ENCODE measurements at places on chromosomes 6 and 20.

GRCh38 chr6:26021350-26022131 lies 58.9 kb downstream of the TRIM38 start:
- DNase-seq, result peak; percentile 84

- no peak for DNase-seq
Observed at GRCh38 chr6:152557502-152557901, 79.7 kb downstream of the SYNE1 start.

GRCh38 chr6:138914701-138915100 lies 73.4 kb downstream of the REPS1 start:
- no peak for DNase-seq

- DNase-seq, result no peak
Observed at GRCh38 chr6:1840491-1841121, 230.9 kb downstream of the FOXC1 start.

GRCh38 chr20:38805958-38806854 lies 709 bp downstream of the PPP1R16B start:
- DNase-seq, result no peak

DNA sequence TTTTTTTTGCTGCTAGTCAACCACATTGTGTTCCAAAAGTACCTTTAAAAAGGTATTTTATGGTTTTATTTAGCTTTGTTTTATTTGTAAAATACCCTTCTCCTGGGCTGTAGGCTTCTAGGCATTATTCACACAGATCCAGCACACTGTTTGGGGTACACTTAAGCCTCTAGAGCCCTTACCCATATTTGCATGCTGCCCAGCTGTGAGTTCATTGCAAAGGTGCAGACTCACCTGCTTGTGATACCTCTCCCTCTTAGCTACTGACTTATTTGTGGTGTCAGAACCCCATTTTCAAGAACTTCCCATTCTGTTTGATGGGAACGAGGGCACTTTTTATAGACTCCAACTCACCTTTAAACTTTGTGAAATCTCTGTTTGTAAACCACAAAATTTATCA lies 69.8 kb downstream of the RIN2 start:
- DNase-seq, result no peak

DNA sequence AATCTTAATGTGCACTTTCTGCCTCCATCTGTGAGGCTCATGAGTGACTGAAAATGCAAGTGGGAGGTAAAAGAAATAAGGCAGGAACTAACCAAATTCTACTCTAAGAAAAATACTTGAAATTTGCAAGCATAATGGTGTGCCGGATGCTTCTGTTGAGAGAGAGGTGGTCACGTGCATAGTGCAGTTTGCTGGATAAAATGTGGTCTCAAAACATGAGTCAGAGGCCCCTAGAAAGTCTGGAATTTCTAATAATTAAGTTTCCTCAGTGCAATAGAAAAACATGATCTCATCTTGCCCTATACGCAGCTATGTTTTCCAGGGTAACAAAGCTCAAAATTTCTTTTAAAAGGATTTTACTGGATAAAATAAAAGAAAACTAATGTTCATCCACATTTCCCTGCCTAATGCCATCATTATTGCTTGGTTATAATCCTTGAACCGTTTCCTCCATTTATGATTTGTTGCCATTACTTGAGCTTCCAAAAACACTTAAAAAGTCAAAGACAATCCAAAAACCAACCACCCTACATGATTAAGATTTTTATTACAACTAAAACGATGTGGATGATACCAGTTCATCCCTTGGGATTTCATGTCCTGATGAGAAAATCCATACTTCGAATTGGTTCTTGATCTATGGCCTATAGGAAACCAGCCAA lies 351.7 kb upstream of the ARID1B start:
- DNase-seq, result no peak

DNA sequence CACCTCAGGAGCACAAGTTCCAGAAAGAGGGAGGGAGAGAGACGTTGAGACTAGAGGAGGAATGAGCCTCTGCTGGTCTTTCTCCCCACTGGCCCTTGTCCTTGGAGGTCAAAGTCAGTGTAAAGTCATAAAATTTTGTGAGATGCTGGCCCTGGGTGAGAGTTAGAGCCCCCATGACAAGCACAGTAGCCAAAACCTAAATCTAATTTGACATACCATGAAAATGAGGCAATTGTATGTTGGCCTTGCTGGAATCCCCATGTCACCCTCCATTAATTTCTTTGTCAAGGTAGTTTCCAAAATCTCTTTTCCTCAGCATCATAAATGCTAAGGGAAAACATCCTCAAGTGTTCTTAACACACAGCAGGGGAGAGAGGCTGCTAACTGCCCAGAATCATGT lies 17.6 kb upstream of the NEDD9 start:
- DNase-seq, result no peak

- DNase-seq, result no peak
Observed at GRCh38 chr20:63243604-63244247, 8.0 kb downstream of the BIRC7 start.

GRCh38 chr6:156804402-156804801 lies 27.2 kb downstream of the ARID1B start:
- DNase-seq, result no peak

DNA sequence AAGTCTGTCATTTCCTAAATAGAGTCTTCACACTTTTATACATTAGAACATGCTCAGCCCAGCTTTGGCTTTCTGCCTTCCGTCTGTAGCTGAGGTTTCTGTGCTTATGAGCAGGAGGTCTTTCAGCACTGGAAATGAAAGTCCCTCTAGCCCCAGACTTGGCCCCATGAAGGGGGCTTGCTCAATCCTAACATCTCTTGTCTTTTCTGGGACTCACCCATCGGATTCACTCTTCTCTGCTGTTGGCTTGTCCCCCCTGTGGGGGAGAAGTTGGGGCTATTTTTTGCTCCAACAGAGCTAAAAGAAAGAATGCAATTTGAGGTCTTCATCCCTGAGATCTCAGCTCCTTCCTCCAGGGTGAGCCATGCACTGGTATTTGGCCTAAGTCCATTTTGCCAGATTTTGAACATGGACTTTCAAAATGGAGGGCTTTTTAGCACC lies 177.7 kb downstream of the MRPL14 start:
- DNase-seq, result no peak

DNA sequence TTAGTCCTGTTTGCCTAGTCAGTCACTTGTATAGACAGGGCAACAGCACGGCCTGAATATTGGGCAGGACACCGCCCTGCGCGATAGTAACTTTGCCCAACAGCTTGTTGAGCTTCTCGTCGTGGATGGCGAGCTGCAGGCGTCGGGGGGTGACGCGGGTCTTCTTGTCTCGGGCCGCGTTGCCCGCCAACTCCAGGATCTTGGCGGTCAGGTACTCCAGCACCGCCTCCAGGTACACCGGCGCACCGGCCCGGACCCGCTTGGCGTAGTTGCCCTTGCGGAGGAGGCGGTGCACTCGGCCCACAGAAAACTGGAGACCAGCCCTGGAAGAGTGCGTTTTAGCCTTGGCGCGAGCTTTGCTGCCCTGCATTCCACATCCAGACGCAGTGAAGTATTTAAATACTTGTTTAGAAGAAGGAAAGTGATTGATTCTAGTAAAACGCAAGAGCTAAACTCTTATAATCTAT lies 92.8 kb upstream of the BTN3A2 start:
- no peak for DNase-seq

- no peak for DNase-seq
Observed at GRCh38 chr20:8395956-8396355, 263.9 kb downstream of the PLCB1 start.

- no peak for DNase-seq
Observed at GRCh38 chr6:101117393-101118135, 236.4 kb upstream of the ASCC3 start.

DNA sequence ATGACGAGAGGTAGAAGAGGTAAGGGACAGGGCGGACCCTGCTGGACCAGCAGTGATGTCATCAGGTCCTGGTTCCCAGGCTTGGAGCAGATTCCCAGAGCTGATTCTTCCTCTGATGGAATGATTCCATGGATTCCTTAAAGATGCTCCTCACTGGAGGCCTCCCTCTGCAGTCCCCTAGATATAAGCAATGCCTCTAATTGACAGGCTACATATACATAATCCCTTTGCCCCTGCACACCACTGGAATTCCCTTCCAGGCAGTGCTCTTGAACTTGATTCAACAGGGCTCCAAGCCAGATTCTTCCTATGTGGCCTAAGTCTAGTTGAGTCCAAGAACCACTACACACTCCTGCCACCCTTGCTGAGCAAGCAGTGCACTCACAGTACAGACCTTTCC lies 52.3 kb upstream of the L3MBTL3 start:
- DNase-seq, result no peak

DNA sequence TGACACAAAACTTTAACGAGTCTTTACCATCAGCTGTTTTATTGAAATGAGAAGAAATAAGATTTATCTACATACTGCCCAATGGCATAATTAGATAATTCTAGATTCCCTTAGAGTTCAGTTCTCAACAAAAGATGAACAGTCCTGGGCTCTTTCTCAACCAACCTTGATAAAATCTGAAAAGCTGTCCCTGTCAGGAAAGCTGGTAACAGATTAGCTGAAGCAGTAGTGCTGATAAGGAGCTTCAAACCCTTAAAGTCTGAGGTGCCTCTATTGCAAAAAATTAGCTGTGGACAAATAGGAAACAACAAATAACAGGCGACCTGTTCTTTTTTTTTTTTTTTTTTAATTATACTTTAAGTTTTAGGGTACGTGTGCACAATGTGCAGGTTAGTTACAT lies 35.9 kb upstream of the FAM135A start:
- no peak for DNase-seq

DNA sequence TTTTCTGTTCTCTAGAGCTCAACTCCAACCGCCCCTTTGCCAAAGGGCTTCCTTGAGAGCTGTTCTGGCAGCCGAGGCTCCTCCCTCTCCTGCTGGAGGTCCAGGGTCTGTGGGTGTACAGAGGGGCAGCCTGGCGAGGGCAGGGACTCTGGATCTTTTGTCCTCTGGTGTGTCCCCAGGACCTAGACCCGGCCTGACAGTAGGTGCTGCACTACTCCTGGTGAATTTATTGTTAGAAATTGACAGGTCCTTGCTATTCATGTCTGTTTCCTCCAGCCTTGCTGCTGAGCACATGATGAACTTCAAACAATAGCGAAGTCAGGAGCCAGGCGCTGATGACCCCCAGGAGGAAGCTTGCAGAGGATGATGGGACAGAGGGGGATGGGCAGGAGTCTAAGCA lies 234.7 kb upstream of the SULF2 start:
- no peak for DNase-seq

DNA sequence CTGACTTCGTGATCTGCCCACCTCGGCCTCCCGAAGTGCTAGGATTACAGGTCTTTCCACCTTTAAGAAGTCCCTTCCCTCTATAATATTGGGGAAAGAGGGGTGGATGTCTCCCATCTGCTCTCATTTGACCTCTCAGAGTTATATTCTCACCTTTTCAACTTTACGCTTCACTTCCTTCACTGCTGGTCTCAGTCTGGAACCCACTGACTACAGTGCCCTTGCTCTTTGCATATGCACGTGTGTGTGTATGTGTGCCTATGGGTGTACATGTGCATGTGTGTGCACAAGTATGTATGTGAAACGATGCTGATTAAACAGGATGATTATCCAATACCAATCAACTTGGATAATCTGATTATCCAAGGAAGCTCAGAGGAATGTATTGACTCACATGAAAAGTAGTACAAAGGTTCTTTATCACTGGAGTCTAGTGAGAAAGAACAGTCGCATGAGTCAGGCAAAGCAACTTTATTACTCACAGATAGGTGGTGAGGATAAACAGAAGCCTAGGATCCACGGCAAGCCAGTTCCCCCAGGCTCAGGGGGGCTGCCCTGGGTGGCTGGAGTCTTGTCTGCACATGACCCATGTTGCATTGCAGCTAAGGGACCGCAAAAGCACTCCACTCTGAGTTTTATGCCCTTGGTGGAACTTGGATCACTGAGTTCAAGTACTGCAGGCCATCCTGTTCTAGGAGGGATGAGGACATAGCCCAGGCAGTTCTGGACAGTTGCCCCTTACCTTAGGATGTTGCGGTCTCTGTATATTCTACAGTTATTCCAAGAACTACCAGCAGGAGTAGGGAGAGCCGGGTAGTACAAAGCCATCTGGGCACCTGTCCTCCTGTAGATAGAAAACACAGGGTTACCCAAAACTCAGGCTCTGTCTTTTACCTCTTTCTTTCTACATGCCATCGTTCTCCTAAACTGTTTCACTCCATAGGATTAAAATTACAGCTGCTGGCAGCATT lies 50.9 kb downstream of the SNRNP48 start:
- DNase-seq, result no peak

GRCh38 chr6:26270903-26271667 lies 93.9 kb upstream of the BTN3A2 start:
- DNase-seq, result no peak

Measured in anterior cingulate cortex (tissue), 58 donors.